ENCODE measurements at places on chromosomes 16 and 17. TPM values are rescaled to one million over a fixed set of nuclear protein-coding genes. Genes with fewer than 3 reads are reported as not detected.

DNA sequence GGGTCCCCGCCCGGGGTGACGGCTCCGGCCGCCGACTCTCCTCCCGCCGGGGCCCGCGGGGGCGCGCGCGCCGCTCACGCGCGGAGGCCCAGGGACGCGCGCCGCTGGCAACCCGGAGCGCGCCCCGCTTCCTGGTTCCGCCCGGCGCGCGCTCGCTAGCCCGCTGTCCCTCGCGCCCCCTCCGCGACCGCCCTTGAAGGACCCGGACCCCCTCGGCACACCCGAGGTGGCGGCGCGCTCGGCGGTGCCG is at the start of gene STAT5B:
TSS of gene STAT5B (minus strand) at position 33 of the 250 bp plus-strand sequence. CDS start 44,264 bp downstream, outside the sequence.
- no peaks in the 10 kb centered on the region for H3K36me3 ChIP-seq
- H3K27ac ChIP-seq = peak within 1 kb of the TSS; percentile 94
- peaks cover 49% of the 10 kb centered on the region for H3K4me1 ChIP-seq
- peak within 1 kb of the TSS; percentile 95 for H3K4me3 ChIP-seq
- H3K27me3 ChIP-seq = no peaks in the 10 kb centered on the region

DNA sequence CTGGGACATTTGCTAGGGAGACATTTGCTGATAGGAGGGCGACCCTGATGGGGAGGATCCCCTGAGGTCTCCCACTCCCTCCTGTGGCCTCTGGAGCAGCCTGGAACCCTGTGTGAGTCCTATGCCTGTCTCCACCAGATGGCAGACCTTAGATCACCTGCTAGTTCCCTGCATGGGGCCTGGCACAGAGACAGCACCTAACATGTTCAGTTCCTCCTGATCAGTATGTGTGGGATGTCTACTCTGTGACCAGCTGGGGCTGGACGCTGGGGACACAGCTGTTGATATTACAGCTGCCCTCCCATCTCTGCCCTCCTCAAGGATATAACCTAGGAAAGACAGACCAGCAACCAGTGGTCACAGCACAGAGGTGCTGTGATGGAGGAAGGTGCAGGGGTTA is 1.1 kb upstream of the ADCY7 start:
- H3K27me3 ChIP-seq = peaks cover 53% of the 10 kb centered on the region
- H3K36me3 ChIP-seq = no peaks in the 10 kb centered on the region
- peaks cover 15% of the 10 kb centered on the region for H3K4me1 ChIP-seq
- H3K4me3 ChIP-seq = no peak overlapping the region

- no peaks in the 10 kb centered on the region for H3K4me1 ChIP-seq
- no peaks in the 10 kb centered on the region for H3K36me3 ChIP-seq
- DNase-seq = no peak
- H3K27me3 ChIP-seq = no peaks in the 10 kb centered on the region
These were observed 257.1 kb downstream of the BCAS3 start for GRCh38 chr17:60934723-60935122.

DNA sequence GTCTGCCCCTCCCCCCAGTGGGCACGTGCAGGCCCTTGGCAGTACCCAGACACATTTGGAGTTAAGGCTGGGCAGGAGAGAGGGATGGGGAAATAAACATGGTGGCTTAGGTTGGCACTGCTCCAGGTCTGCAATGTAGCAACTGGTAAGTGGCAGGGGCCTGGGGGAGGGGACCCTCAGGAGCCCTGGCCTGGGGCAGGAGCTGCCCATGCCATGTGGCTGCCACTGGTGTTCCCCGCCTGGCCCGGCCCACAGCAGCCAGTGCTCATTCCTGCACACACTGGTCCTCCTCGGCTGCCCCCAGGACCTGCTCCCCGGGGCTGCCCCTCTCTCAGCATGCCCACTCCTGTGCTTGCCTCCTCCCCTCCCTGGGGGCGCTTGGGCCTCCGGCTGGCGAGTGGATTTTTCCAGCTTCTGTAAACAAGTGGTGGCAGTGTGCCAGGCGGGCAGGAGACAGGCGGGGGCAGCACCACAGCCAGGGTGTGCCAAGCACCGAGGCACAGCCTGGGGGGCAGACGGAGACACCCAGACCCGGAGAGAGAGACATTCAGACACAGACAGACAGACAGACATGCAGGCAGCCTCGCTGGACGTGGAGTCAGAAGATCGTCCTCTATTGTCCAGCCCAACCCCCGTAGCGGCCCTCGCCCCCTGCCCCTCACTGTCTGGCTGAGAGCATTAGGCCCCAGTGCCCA is 9.4 kb downstream of the THRA start:
- peaks cover 9% of the 10 kb centered on the region for H3K36me3 ChIP-seq
- no peaks in the 10 kb centered on the region for H3K27me3 ChIP-seq
- H3K27ac ChIP-seq = peak overlapping the region; percentile 100
- H3K4me1 ChIP-seq = peaks cover 99% of the 10 kb centered on the region

- no peak for DNase-seq
- peaks cover 68% of the 10 kb centered on the region for H3K27me3 ChIP-seq
- H3K4me1 ChIP-seq = peaks cover 16% of the 10 kb centered on the region
- H3K27ac ChIP-seq = no peak overlapping the region
- no peak overlapping the region for H3K4me3 ChIP-seq
These were observed 3.7 kb downstream of the GUCY2D start for GRCh38 chr17:8005967-8006730.

- peaks cover 78% of the 10 kb centered on the region for H3K27me3 ChIP-seq
- H3K4me1 ChIP-seq = peaks cover 21% of the 10 kb centered on the region
- DNase-seq = no peak
- no peaks in the 10 kb centered on the region for H3K36me3 ChIP-seq
- no peak overlapping the region for H3K27ac ChIP-seq
These were observed 464 bp downstream of the RUNDC3A start for GRCh38 chr17:44308865-44309264.

DNA sequence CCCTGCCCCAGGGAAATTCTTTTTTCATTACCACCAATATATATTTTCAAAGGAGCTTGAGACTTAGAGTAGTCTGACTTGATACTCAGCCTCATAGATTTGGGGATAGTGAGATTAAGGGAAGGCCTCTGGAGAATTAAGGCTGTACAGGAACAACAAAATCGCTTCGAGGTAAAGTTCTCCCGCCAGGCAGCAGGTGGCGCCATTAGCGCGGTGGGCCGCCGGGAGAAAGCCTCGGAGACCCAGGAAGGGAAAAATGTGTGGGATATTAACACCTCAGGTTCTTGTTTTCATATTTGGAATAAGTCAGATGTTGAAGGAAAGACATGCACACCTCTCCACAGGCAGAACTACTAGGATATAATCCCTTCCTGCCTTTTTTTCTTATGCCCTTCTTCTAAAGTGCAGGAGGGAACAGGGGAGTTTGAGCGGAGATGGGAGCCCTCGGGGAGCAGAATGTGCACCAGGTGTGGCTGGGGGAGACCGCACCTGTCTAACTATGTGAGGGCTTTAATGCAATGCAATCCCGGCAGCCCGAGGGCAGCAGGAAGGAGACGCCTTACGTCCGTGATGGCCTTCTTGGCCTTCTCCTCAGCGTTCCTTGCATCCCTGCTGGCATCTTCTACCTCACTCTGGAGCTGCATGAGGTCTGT is 25.9 kb downstream of the MYH3 start:
- no peak for DNase-seq
- no peaks in the 10 kb centered on the region for H3K27me3 ChIP-seq
- H3K4me3 ChIP-seq = no peak overlapping the region
- H3K4me1 ChIP-seq = no peaks in the 10 kb centered on the region

NOTUM gene
- total RNA-seq = not detected

GRCh38 chr17:27323538-27324215 is 29.8 kb downstream of the WSB1 start:
- H3K4me3 ChIP-seq = peak overlapping the region; percentile 18
- H3K36me3 ChIP-seq = no peaks in the 10 kb centered on the region
- peak; percentile 80 for DNase-seq
- H3K27me3 ChIP-seq = no peaks in the 10 kb centered on the region

AANAT gene
- total RNA-seq = not detected

DNA sequence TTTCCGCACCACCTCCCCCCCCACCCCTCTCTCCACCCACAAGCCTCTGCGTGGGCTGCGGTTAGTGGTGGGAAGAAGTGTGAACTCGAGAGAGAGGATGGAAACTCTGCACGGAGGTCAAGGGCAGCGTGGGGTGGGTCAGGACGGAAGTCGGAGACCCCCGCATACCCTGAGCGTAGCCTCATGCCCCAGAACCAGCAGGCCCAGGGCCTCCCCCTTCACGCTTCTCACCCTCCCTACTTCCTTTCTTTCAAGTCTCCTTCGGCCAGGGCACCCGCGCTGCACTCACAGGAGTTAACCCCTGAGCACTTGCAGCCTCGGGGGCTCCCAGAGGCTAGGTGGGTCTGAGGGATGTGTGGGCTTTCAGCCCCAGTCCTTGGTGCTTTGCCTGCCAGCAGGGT is 9.2 kb downstream of the TBKBP1 start:
- H3K4me3 ChIP-seq = no peak overlapping the region
- H3K27ac ChIP-seq = no peak overlapping the region
- peaks cover 21% of the 10 kb centered on the region for H3K36me3 ChIP-seq
- no peaks in the 10 kb centered on the region for H3K27me3 ChIP-seq
- peaks cover 61% of the 10 kb centered on the region for H3K4me1 ChIP-seq

GRCh38 chr17:8921147-8921546 is 44.4 kb downstream of the PIK3R5 start:
- peaks cover 19% of the 10 kb centered on the region for H3K27me3 ChIP-seq
- H3K36me3 ChIP-seq = no peaks in the 10 kb centered on the region
- no peak overlapping the region for H3K27ac ChIP-seq

DNA sequence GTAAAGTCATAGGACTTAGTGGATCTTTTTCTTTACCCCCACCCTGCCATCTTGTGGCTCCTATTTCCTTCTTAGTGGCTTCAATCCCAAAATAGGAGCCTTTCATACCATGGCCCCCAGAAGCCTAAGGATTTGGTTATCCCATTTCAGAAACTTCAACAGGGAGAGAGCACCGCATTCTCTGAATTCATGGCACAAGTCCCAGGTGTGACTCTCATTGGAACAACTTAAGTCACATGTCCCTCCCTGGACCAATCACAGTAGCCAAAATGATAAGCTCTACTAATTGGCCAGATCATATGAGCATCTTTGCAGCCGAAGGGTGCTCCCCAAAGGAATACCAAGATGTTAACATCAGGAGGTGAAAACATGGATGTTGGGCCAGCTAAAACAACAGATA is 43.2 kb downstream of the AXIN2 start:
- no peaks in the 10 kb centered on the region for H3K4me1 ChIP-seq
- H3K27me3 ChIP-seq = no peaks in the 10 kb centered on the region
- H3K4me3 ChIP-seq = no peak overlapping the region
- no peaks in the 10 kb centered on the region for H3K36me3 ChIP-seq

ZPBP2 gene
- total RNA-seq = not detected

SMIM36 gene
- total RNA-seq = not detected

- peaks cover 15% of the 10 kb centered on the region for H3K36me3 ChIP-seq
- H3K27ac ChIP-seq = no peak overlapping the region
- no peaks in the 10 kb centered on the region for H3K4me1 ChIP-seq
- no peak for DNase-seq
- no peak overlapping the region for H3K4me3 ChIP-seq
- H3K27me3 ChIP-seq = no peaks in the 10 kb centered on the region
These were observed 16.3 kb upstream of the COX10 start for GRCh38 chr17:14052886-14053615.

DNA sequence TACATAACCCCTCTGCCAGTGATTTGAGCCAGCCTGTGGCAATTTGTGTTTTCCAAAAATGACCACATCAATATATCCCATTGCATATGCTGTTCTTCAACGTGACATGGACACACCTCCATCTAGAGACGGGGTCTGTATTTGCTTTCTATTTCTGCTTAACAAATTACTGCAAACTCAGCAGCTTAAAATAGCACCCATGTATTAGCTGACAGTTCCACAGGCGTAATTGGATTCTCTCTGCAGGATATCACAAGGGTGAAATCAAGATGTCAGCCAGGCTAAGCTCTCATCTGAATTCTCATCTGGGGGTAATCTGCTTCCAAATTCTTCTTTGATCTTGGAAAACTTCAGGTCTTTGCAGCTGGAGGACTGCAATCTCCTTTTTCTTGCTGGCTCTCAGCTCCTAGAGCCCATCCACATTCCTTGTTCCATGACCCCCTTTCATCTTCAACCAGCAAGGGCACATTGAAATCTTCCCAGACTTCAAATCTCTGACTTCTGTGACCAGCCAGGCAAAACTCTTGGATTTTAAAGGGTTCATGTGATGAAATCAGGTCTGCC is 8.2 kb downstream of the KRT9 start:
- H3K4me3 ChIP-seq = no peak overlapping the region
- peaks cover 99% of the 10 kb centered on the region for H3K27me3 ChIP-seq
- no peaks in the 10 kb centered on the region for H3K4me1 ChIP-seq

- no peaks in the 10 kb centered on the region for H3K36me3 ChIP-seq
- H3K27me3 ChIP-seq = peaks cover 55% of the 10 kb centered on the region
- no peak overlapping the region for H3K27ac ChIP-seq
- DNase-seq = no peak
- H3K4me3 ChIP-seq = no peak overlapping the region
These were observed 8.3 kb upstream of the MPHOSPH6 start for GRCh38 chr16:82178352-82178751.

OVCA2 gene
- 16.6 TPM for total RNA-seq

DNA sequence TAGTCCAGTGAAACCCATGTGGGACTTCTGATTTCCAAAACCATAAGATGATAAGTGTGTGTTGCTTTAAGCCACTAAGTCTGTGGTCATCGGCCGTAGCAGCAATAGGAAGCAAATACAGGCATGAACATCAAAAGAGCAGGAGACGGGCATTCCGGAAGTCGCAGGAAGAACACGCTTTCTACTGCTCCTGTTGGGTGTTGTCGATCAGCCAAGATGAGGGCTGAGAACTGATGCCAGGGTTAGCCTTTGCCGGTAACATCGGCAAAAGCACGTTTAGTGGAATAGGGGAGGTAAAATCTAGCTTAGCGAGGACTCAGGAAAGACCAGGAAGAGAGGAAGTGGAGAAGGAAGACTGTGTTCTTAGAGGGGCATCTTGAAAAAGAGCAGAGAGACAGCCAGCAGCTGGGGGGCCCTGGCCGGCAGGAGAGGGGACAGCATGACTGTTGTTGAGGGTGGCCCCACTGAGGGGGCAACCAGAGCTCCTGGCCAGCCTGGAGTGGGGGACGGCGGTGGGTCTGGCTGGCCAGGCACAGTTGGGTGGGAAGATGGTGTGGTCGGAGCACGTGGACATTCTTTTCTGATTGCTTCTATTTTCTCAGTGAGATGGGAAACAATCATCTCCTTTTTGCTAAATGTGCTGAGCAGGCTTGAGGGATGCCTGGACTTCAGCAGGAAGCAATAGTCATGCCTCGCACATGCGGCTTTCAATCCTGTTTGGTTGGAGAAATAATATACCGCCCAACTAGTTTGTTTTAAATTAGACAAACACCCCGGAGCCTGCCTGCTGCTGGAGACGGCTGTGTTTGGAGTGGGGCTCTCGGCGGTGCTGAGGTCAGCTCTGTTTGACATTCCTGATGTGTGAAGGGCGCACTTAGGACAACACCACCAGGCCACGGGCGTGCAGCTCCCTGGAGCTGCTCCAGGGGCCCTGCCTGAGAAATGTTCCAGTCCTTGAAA is 109.9 kb downstream of the METRNL start:
- DNase-seq = peak; percentile 43
- H3K4me1 ChIP-seq = peaks cover 21% of the 10 kb centered on the region
- peak overlapping the region; percentile 40 for H3K27ac ChIP-seq
- H3K4me3 ChIP-seq = no peak overlapping the region
- H3K36me3 ChIP-seq = no peaks in the 10 kb centered on the region

NPIPA8 gene
- 0.49 TPM for total RNA-seq

OTOP3 gene
- total RNA-seq = not detected

EMC6 gene
- total RNA-seq = 57.0 TPM

DNAJA2 gene
- 90.8 TPM for total RNA-seq

All from left ventricle myocardium inferior (tissue), 1 donor.